HT-29 (cell line): ENCODE measurements at places on chromosomes 6 and 20.

- peak; percentile 51 for DNase-seq
These were observed 3.9 kb upstream of the MRGBP start for GRCh38 chr20:62792182-62792939.

- no peak for DNase-seq
These were observed 159.6 kb downstream of the TRIM27 start for GRCh38 chr6:28764014-28764723.

DNA sequence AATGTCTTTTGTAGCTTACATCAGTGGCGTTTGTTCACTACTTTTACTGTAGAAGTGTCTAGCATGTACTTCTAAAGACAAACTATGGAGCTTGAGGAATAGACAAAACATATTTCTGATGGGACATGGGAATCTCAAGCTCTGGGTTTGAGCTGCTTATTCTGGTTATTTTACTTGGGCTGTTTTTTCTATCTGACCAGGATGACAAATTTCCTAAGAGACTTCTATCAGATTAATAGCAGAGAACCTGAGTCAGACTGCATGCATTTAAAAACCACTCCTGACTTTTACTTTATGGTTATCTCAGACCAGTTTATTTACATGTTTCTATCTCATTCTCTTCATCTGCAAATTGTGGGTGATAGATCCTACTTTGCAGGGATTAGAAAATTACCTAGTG, 1282.3 kb upstream of the GJE1 start:
- no peak for DNase-seq

GRCh38 chr6:157539421-157539822, 158.4 kb downstream of the ZDHHC14 start:
- DNase-seq, result no peak

DNA sequence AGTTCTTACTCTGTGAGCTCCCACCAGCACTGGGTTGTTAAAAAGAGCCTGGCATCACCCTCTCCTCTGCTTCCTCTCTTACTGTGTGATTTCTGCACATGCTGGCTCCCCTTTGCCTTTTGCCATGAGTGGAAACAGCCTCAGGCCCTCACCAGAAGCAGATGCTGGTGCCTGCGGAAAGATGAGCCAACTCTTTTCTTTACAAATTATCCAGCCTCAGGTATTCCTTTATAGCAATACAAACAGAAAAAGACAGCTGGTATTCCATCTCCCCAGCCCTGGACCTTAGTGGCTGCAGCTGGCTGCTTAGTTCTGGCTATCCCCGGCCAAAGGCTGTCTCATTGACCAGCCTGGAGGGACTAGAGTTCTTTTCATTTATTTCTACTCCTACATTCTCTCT, 129.1 kb downstream of the IMPG1 start:
- no peak for DNase-seq

GRCh38 chr6:17724341-17724740, 17.6 kb upstream of the NUP153 start:
- DNase-seq, result no peak

DNA sequence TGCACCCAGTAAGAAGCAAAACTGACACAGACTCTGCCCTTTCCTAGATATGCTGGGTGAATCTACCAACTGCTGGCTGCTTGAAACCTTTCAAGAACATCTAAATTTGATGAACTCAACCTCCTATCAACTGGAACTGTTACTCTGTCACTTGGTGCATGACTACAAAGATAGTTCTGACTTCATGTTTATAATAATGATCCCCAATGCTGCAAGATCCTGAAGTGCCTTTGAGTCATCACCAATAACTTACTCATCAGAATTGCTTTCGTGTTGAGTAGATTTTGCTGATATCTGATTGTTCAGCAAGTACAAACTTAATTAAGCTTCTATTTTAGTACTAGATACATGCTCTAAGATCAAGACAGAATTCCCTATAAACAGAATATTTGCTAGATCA, 100.2 kb upstream of the ARMC2 start:
- DNase-seq, result no peak

GRCh38 chr20:22418738-22419137, 165.6 kb downstream of the FOXA2 start:
- DNase-seq, result no peak

DNA sequence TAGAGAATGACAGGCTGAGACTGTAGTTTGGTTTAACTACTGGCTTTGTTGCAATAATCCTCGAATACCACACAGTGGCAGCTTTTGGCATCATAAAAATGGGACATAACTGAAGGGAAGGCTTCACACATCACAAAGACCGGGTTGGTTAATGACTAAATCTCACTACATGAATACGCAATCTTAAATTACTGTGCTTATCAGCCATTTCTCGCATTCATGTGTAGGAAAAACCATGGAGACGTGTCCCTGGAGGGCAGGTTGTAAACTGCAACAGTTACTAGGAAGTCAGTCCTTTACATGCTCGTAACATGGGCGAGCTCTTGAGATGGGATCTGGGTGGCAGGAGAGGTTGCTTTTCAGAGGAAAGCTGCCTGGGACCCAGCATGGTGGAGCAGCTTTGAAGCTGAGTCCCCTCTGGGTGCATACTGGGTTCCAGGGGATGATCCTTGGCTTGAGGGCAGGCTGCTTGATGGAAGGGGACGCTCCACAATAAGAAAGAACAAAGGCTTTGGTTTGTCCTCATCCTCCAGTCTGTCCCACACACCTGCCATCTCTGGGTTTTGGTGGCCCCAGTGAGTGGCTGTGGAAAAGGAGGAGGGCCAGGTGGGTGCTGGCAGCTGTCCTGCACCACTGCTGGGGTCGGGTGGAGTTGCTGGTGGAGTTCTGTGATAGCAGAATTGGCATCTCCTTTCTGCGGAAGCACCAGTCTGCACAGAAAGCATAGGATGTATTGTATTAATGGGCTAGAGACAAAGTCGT, 2.1 kb downstream of the RPS21 start:
- no peak for DNase-seq

DNA sequence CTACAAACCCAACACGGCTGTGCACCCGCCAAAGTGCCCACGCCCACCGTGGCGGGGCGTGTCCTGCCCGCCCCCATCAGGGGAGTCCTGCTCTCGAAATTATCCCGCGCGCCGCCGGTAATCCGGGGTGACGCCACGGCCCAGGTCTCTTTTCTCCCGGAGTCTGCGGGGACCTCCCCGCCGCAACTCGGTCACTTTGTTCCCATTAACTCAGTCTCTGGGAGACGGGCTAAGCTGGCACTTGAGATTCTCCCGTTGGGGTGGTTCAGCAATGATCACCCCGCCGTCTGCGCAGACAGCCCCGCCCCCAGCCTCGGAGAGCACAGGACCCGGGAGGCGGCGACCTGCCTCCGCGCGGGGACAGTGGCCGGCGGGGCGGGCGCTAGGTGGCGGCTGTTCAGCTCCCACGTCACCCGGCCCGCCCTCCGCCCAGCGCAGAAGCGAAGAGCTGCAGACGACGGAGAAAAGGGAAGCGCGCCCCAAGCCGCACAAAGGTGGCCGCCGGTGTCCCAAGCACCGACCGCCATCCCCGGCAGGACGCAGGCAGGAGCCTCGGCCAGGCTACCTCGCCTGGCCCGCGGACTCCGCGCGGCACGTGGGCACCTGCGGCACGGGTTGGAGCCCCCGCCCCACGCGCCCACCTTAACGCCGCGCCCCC, 31.5 kb downstream of the SF3B5 start:
- peak; percentile 79 for DNase-seq

GRCh38 chr6:167736486-167737204, 90.1 kb upstream of the AFDN start:
- no peak for DNase-seq

- peak; percentile 36 for DNase-seq
These were observed 111.7 kb downstream of the TNFRSF21 start for GRCh38 chr6:47197682-47198640.

- DNase-seq, result no peak
These were observed 87.4 kb upstream of the JAG1 start for GRCh38 chr20:10761232-10761631.

DNA sequence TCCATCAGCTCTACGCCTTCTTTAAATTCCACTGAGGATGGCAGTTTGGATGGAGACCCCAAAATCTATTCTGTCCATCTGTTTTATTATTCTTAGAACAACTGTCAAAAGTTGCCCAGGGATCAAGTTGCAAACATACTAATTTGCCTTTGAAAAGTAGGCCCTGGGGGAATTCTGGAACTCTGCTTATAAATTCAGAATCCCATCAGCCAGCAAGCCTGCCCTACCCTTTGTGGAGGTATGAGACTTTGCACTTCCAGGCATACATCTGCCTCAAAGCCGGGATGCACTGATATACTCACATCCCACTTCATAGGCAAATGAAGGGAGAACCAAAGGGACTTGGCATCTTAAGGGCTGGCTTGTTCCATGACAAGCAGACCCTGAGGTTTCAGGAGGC, 93.6 kb downstream of the INSM1 start:
- DNase-seq, result no peak

- DNase-seq, result no peak
These were observed 170.8 kb upstream of the GMDS start for GRCh38 chr6:2416128-2416712.

- DNase-seq, result no peak
These were observed 115.4 kb downstream of the FAM120B start for GRCh38 chr6:170421921-170422320.

GRCh38 chr6:121205569-121205968, 128.7 kb downstream of the TBC1D32 start:
- DNase-seq, result no peak

- DNase-seq, result no peak
These were observed 23.7 kb downstream of the TOMM34 start for GRCh38 chr20:44936510-44936909.

DNA sequence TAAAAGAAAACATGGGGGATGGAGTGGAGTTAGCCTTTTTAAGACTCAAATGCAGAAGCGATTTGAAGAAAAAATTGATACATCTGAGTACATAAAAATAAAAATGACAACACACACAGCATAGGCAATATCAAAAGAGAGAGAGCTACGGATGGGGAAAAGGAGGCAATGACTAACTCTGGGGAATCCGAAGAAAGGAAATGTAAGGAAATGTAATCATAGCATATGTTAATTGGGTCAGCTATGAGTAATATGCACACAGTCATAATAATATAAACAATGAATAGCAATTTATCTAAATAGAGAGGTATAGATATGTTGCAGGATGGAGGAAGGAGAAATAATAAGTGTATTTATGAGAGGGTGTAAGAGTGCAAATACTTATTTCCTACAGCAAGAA, 83.4 kb downstream of the NOL4L start:
- no peak for DNase-seq

DNA sequence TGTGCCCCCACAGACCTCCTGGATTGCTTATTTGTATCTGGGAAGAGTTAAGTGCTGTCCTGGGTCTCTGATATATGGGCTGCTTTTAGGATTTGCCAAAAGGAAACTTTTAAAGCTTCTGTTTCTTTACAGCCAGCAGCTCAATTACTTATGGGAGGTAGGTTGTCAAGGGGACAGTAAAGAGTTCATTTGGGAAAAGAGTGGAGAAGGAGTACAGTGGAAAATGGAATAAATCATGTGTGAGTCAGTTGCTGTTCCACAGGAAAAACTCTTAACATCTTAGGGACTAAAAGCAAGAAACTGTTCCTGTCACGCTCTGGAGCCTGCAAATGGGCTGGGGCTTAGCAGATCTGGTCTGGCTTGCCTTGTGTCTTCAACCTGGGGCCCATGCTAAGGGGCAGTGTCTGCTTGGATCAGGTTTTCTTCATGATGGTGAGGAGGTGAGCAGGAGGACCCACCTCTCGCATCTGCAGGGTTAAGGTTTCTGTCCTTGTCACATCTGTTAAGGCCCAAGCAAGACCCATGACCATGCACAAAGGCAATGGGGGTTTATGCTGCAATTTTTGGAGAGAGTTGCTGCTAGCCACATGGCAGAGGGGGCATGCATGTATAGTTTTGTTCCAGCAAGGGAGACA, 8.7 kb upstream of the CST1 start:
- DNase-seq, result no peak

DNA sequence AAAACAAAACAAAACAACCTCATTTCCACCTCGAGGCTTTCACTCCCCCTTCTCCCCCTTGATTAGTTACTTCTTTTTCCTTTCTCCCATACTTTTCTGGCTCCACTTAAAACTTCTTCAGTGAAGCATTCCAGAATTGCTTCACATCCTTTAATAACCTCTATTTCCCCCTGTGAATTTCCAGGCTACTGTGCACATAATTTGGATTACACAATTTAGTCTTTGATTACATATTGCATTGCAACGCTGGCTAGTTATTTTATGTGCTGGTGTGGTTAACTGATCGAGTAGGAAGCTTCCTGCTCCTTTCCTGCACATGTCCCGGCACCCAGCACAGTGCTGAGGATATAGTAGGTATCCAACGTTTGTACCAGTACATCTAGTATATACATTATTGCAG, 28.1 kb upstream of the EEF1E1 start:
- no peak for DNase-seq

DNA sequence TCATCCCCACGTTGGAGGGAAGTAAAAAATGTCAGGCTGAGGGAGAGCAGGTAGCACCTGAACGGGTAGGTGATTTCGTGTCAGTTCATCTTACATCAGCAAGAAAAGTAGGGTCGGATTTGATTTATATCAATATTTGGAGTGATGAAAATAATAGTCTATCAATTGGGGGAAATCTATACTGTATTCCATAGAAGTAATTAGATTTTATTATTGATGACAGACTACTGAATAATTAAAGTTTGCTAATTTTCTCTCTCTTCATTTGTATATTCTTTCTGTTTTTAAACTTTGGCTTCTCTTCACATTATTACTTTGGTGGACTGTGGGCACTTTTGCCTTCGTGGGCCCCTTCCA, 78.4 kb downstream of the OLIG3 start:
- DNase-seq, result no peak

DNA sequence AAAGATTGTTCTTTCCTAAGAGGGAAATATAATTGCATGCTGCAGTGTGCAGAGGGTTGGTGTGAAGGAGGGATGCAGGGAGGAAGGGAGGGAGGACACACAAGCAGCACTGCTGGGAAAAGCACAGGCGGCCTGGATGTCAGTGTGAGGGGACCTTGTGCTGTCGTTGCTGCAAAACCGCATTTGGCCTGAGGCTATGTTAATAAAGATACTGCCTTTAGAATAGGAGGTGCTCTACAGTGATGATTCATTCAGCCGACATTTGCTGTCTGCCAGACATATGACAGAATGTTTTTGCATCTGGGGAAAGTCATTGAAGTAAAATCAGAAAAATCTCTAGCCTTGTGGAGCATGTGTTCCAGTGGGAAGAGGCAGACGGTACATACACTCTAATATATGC, 50.5 kb upstream of the TRIM26 start:
- DNase-seq, result no peak

GRCh38 chr6:168368936-168369335, 49.4 kb upstream of the DACT2 start:
- DNase-seq, result no peak

DNA sequence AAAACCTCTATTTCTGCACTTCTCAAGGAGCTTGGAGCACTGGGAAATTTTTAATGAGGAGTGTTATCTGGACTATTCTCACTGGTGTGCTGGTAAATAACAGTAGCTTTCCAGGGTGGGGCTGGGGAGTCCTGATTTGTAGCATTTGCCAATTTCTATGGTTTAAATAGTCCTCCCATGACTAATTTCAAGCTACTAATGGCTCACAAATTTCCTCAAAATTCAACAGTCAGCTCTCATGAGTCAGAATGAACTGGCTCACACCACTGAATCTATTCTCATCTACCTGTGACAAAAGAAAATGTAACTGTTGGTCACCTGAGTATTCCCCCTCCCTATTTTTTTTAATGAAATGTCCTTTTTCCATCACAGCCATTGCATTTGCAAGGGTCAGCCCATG, 449.6 kb downstream of the KIF16B start:
- no peak for DNase-seq

GRCh38 chr20:58149437-58150091, 78.9 kb downstream of the ANKRD60 start:
- DNase-seq, result no peak
